Astrocyte (in vitro differentiated cells and primary cell): ENCODE measurements at places on chromosomes 3 and 15. TPM values are rescaled to one million over a fixed set of nuclear protein-coding genes. Genes with fewer than 3 reads are reported as not detected.

GRCh38 chr15:72082176-72082575, 35.8 kb downstream of the MYO9A start:
- no peaks in the 10 kb centered on the region for H3K27me3 ChIP-seq
- no peaks in the 10 kb centered on the region for H3K4me1 ChIP-seq
- H3K4me3 ChIP-seq: no peak overlapping the region
- H3K27ac ChIP-seq: no peak overlapping the region

DNA sequence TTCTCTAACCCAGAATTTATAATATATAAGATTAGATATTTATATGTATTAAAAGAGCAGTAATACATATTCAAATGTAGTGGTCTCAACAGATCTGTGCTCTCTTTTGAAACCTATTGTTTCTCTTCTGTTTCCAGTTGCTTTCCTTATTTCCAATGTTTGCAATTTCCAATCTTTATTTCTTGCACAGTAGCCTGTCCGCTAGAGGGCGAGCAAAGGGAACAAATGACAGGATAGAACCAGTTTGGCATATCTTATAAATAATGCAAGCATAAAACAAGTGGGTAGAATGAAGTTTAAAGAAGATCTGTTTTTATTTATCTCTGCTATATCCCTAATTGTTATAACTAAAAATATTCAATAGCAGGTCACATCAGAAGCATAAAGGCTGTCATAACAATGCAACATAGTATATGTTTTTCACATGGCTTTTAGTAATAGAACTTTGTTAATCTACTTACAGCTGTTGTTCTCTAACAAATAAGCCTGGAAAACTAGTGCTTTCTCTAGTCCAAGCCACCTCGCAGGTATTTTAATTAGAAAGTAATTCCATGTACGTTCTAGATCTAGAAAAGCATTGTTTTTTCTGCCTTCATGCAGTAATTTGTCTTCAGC, 15.1 kb upstream of the TCAIM start:
- no peaks in the 10 kb centered on the region for H3K4me1 ChIP-seq
- H3K27me3 ChIP-seq: no peaks in the 10 kb centered on the region
- DNase-seq: peak; percentile 29
- H3K36me3 ChIP-seq: no peaks in the 10 kb centered on the region

DNA sequence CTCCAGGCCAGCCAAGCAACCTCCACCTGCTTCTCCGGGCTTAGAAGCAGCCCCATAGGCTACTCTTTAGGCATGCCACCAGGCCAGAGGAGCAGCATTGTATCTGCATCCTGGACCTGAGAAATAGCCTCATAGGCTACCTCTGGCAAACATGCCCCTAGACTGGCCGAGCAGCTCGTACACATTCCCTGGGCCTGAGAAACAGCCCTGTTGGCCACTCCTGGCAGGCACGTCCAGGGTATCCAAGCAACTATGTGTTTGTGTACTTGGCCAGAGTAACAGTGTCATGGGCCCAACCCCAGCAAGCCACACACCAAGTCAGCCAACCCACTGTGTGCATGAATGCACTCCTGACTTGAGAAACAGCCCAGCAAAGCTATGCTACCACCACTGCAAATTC, 498.7 kb upstream of the CDIN1 start:
- H3K36me3 ChIP-seq: no peaks in the 10 kb centered on the region
- no peak overlapping the region for H3K4me3 ChIP-seq
- H3K4me1 ChIP-seq: no peaks in the 10 kb centered on the region
- no peaks in the 10 kb centered on the region for H3K27me3 ChIP-seq
- H3K27ac ChIP-seq: no peak overlapping the region

DNA sequence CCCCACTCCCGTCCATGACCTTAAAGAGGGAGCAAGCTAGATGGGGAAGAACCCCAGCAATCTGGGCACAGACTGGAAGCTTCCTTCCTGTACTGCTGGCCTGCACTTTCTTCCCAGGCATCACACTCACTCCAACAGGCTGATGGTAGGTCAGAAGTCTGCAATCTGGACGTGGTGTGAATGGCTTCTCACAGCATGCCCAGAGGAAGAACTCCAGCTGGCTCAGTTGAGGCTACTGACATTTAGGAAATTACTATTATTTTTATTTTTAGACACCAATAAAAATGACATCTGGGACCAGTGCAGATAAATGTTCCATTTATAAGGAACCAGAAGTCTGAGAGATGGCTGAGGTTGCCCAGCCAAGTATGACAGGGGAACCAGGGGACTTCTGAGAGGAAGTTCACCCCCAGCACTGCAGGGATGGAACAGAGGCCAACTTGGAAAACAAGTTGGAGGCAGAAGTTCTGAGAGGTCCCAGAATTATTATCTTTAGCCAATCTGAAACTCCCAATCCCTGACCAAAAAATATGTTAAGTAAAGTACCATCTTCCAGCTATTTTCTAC, 163.8 kb upstream of the CTNNB1 start:
- no peak for DNase-seq
- no peak overlapping the region for H3K27ac ChIP-seq
- H3K4me3 ChIP-seq: no peak overlapping the region
- no peaks in the 10 kb centered on the region for H3K4me1 ChIP-seq
- H3K36me3 ChIP-seq: no peaks in the 10 kb centered on the region
- H3K27me3 ChIP-seq: peaks cover 10% of the 10 kb centered on the region

GRCh38 chr15:101675796-101676582, 23.8 kb upstream of the TM2D3 start:
- DNase-seq: peak; percentile 68
- H3K27me3 ChIP-seq: no peaks in the 10 kb centered on the region
- no peaks in the 10 kb centered on the region for H3K36me3 ChIP-seq
- H3K27ac ChIP-seq: peak overlapping the region; percentile 93

DNA sequence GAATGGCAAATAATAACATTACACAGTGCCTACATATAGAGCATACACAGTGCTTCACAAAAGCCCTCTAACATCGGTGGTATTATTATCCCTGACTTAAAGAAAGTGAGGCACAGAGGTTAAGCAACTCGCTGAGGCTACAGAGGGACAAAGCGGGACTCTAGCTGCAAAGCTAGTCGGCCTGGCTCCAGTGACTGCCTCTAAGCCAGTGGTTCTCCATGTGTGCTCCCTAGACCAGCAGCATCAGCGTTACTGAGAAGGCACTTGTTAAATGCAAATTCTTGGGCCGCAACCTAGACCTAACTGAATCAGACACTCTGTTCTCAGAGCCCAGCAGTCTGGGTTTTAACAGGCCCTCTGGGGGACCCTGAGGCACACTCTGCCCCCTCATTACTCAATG, 33.1 kb upstream of the LIPC start:
- H3K27ac ChIP-seq: no peak overlapping the region
- no peak for DNase-seq
- no peaks in the 10 kb centered on the region for H3K36me3 ChIP-seq
- no peaks in the 10 kb centered on the region for H3K4me1 ChIP-seq
- no peak overlapping the region for H3K4me3 ChIP-seq

- no peak for DNase-seq
- H3K4me1 ChIP-seq: no peaks in the 10 kb centered on the region
- H3K36me3 ChIP-seq: no peaks in the 10 kb centered on the region
- H3K27ac ChIP-seq: no peak overlapping the region
- no peak overlapping the region for H3K4me3 ChIP-seq
- no peaks in the 10 kb centered on the region for H3K27me3 ChIP-seq
Measured at GRCh38 chr3:54273791-54274190, 151.4 kb downstream of the CACNA2D3 start.

DNA sequence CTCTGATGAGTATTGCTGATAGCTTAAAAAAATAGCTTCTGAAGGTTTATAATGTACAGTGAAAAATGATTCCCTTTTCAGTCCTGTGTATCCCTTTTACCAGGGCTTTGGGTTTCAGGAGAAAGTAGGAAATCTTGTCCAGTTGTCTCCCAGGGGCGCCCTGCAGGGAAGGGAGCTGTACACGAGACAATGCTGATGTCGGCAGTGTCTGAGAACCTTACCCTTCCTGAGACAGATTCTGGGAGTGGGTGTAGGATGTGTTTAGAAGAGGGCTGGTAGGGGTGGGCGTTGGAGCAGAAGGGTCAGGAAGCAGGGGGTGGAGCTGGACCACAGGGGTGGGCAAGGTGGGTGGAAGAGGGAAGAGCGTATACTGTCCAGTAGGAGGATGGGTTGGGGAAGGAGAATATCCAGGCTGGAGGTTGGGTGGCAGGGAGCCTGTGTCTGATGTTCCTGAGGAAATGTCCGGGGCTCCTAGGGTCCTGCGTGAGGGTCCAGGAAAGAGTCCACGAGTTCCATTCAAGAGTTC, 5.6 kb downstream of the THPO start:
- no peak overlapping the region for H3K27ac ChIP-seq
- peaks cover 14% of the 10 kb centered on the region for H3K27me3 ChIP-seq
- no peak overlapping the region for H3K4me3 ChIP-seq

GRCh38 chr3:48984663-48985062, 5.4 kb upstream of the P4HTM start:
- H3K36me3 ChIP-seq: peaks cover 28% of the 10 kb centered on the region
- no peak for DNase-seq
- H3K27me3 ChIP-seq: no peaks in the 10 kb centered on the region
- no peak overlapping the region for H3K4me3 ChIP-seq
- H3K4me1 ChIP-seq: peaks cover 8% of the 10 kb centered on the region
- H3K27ac ChIP-seq: no peak overlapping the region

- H3K4me3 ChIP-seq: peak overlapping the region; percentile 64
- peaks cover 8% of the 10 kb centered on the region for H3K4me1 ChIP-seq
Measured at GRCh38 chr15:55589287-55589686, 1.1 kb upstream of the PYGO1 start.

GRCh38 chr3:58535531-58536500, 1.2 kb downstream of the ACOX2 start:
- no peak overlapping the region for H3K4me3 ChIP-seq
- H3K27ac ChIP-seq: no peak overlapping the region
- no peaks in the 10 kb centered on the region for H3K36me3 ChIP-seq
- H3K27me3 ChIP-seq: no peaks in the 10 kb centered on the region
- no peak for DNase-seq

GRCh38 chr3:48601622-48601994, 6.5 kb upstream of the COL7A1 start:
- H3K27ac ChIP-seq: no peak overlapping the region
- no peak for DNase-seq
- peaks cover 35% of the 10 kb centered on the region for H3K4me1 ChIP-seq

DNA sequence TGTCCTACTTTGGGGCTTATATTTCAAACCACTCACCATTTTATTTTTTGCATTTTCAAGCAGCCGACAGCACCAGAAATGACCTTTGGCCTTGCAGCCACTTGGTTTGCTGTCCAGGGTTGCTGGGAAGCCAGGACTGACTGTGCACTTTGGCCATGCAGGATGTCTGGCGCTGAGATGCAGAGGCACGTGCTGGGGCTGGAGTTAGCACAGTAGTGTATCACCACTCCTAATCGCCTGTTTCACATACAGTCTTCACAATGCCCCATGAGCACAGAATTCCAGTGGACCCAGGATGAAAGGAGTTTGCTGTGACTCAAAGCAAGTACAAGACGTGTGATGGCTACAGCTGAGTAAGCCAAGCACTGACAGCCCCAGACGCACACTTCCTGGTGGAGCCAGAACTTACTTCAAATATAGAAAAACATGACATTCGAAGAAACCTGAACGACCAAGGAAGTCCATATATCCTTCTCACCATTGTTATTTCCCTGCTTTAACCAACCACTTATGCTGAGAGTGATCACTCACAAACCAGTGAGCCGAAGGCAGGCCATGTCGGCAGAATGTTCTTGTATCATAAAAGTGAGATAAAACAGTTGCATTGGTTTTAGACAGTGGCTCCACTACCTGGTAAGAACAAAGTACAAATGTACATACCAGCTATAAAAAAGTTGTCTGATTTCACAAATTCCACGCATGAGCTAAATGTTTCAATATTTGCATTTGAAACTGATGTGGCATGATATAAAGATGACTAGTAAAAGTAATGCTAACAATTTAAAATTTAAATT, 16.0 kb downstream of the OCA2 start:
- H3K27me3 ChIP-seq: no peaks in the 10 kb centered on the region
- H3K4me1 ChIP-seq: no peaks in the 10 kb centered on the region
- DNase-seq: no peak
- H3K4me3 ChIP-seq: no peak overlapping the region

DNA sequence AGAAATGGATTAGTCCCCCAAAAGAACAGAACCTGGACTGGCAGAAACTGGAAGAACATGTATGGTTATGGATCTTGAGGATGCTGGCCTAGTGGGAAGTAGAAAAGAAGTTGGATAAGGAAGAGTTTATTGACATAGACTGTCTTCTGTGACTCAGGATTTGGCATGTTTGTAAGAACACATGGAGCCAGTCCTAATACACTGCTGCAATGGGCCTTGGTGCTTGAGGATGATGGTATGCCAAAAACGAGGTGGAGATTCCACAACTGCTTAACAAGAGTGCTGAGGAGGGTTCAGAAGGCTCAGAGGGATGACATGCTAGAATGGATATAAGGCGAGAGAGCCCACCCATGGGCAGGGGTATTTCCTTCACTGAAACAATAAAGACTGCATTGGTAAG, 22.4 kb downstream of the LZTFL1 start:
- peaks cover 23% of the 10 kb centered on the region for H3K4me1 ChIP-seq
- peak; percentile 6 for DNase-seq
- H3K4me3 ChIP-seq: no peak overlapping the region

DNA sequence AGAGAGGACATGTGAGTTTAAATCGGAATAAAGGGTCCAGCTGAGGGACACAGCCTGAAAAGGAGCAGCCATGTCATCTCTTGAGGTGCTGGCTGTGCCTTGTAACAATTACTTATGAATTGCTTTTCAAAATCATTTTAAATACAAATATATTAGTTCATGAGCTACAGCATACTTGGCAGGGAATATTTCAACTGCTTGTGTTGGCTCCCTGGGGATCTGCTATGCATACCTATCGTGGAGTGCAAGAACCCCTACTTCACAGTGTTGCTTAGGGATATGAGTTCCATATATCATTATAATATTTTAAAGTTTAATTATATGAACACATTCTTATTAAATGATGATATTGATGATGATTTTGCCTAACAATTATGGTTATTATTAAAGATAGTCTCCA, 19.1 kb upstream of the P2RY14 start:
- H3K36me3 ChIP-seq: no peaks in the 10 kb centered on the region
- no peak for DNase-seq
- no peak overlapping the region for H3K4me3 ChIP-seq
- H3K27ac ChIP-seq: no peak overlapping the region

GRCh38 chr15:45115312-45115820, 1.2 kb downstream of the DUOXA2 start:
- no peak for DNase-seq
- no peaks in the 10 kb centered on the region for H3K36me3 ChIP-seq
- peaks cover 67% of the 10 kb centered on the region for H3K27me3 ChIP-seq
- H3K4me1 ChIP-seq: no peaks in the 10 kb centered on the region
- no peak overlapping the region for H3K27ac ChIP-seq
- H3K4me3 ChIP-seq: no peak overlapping the region

- H3K27ac ChIP-seq: no peak overlapping the region
- H3K27me3 ChIP-seq: no peaks in the 10 kb centered on the region
- H3K4me3 ChIP-seq: no peak overlapping the region
- H3K36me3 ChIP-seq: no peaks in the 10 kb centered on the region
Measured at GRCh38 chr3:4738737-4739274, 240.4 kb upstream of the BHLHE40 start.

GRCh38 chr3:188320757-188321156, 166.8 kb downstream of the LPP start:
- peaks cover 25% of the 10 kb centered on the region for H3K4me1 ChIP-seq
- peak; percentile 88 for DNase-seq
- no peaks in the 10 kb centered on the region for H3K27me3 ChIP-seq
- peak overlapping the region; percentile 34 for H3K27ac ChIP-seq

The OR4M2 gene
- not detected in 2 replicates for total RNA-seq

The TRPM1 gene
- not detected in 2 replicates for total RNA-seq

The CHAC1 gene
- 55.9 and 70.8 TPM in 2 replicates for total RNA-seq

The GOLGA8Q gene
- total RNA-seq: 0.54 and 0.84 TPM in 2 replicates

The STAC gene
- total RNA-seq: 7.1 and 9.4 TPM in 2 replicates

The SYNPR gene
- 0.27 TPM in 1 of 2 replicates, not detected in the other for total RNA-seq

The DHFR2 gene
- 2.9 and 3.4 TPM in 2 replicates for total RNA-seq

The WDR93 gene
- total RNA-seq: not detected in 2 replicates

The WWTR1 gene
- 94.3 and 105 TPM in 2 replicates for total RNA-seq

The ADPRH gene
- total RNA-seq: 2.6 and 3.1 TPM in 2 replicates

The ZMYND10 gene
- 0.39 and 0.55 TPM in 2 replicates for total RNA-seq
